Bone marrow (tissue), 2 donors: ENCODE measurements at places on chromosomes 2 and 18.

DNA sequence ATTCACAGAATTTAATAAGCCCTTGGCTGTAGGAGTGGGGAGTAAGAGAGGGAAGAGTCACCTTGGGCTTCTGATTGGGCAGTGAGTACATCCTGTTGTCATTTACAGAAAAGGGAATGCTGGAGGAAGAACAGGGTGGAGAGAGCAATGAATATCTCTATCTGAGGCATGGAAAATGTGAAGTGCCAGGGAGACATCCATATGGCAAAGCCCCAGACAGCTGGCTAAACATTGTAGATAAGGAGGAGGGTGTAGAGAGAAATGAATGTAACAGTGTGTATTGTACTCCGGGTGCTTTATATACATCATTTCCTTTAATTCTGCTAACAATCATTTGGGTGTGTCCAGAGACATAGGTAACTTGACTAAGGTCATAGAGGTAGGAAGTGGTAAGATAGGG lies 103.5 kb downstream of the UPP2 start:
- no peak for DNase-seq

- no peak for DNase-seq
Observed at GRCh38 chr18:45415614-45416013, 199.7 kb upstream of the SLC14A2 start.

DNA sequence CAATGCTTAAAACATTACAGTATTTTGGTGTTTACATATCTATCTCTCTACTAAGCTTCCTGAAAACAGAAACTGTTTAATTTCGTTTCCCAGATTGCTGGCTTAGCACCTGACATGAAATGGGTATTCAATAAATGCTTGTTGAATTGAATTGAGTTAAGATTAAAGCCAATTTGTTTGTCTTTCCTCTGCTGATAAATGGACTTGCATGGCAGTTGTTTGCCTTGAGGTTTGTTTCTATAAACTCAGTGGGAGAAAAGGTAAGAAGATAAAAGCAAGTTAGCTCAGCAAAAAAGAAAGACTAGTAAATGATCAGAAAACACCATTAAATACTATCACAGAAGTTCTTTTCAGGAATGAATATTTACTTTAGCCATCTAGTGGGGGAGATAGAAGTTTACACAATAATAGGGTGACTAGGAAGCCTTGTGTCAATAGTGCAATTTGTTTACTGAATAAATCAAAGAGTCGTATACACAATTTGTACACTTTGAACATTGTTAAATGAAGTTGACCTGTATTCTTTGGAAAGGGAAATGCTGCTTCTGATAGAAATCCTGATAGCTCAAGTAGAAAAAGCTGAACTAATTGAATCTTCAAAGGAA lies 754.5 kb upstream of the FAM98A start:
- DNase-seq: no peak

- no peak for DNase-seq
Observed at GRCh38 chr2:165431014-165431413, 38.5 kb upstream of the CSRNP3 start.
